Left ventricle myocardium inferior (tissue), 1 donor: ENCODE measurements at places on chromosomes 11 and 22. TPM values are rescaled to one million over a fixed set of nuclear protein-coding genes. Genes with fewer than 3 reads are reported as not detected.

The GNAZ gene
- 2.9 TPM for total RNA-seq

The RFPL2 gene
- 0.08 TPM for total RNA-seq

The RIC3 gene
- total RNA-seq: 12.9 TPM

The MAPK8IP2 gene
- 0.33 TPM for total RNA-seq

The C11orf91 gene
- total RNA-seq: not detected

The RAB3IL1 gene
- total RNA-seq: 9.5 TPM

The KRTAP5-2 gene
- not detected for total RNA-seq

The KCNJ1 gene
- not detected for total RNA-seq

The POU2AF2 gene
- total RNA-seq: not detected

The FAM168A gene
- 28.4 TPM for total RNA-seq

The OR2AG1 gene
- total RNA-seq: not detected

The TRIM6 gene
- total RNA-seq: 0.58 TPM

- no peak for DNase-seq
- H3K27ac ChIP-seq: no peak overlapping the region
- no peak overlapping the region for H3K4me3 ChIP-seq
- H3K27me3 ChIP-seq: no peaks in the 10 kb centered on the region
- H3K36me3 ChIP-seq: peaks cover 67% of the 10 kb centered on the region
These were observed 42.1 kb upstream of the STK33 start for GRCh38 chr11:8636127-8636526.

- peak overlapping the region; percentile 74 for H3K4me3 ChIP-seq
- H3K4me1 ChIP-seq: peaks cover 45% of the 10 kb centered on the region
- DNase-seq: no peak
- H3K27me3 ChIP-seq: no peaks in the 10 kb centered on the region
These were observed 1.7 kb downstream of the NUDT8 start for GRCh38 chr11:67627812-67628624.

GRCh38 chr11:134501406-134502152, 89.5 kb upstream of the B3GAT1 start:
- H3K4me1 ChIP-seq: no peaks in the 10 kb centered on the region
- no peaks in the 10 kb centered on the region for H3K36me3 ChIP-seq
- peaks cover 69% of the 10 kb centered on the region for H3K27me3 ChIP-seq
- no peak overlapping the region for H3K4me3 ChIP-seq
- DNase-seq: no peak

DNA sequence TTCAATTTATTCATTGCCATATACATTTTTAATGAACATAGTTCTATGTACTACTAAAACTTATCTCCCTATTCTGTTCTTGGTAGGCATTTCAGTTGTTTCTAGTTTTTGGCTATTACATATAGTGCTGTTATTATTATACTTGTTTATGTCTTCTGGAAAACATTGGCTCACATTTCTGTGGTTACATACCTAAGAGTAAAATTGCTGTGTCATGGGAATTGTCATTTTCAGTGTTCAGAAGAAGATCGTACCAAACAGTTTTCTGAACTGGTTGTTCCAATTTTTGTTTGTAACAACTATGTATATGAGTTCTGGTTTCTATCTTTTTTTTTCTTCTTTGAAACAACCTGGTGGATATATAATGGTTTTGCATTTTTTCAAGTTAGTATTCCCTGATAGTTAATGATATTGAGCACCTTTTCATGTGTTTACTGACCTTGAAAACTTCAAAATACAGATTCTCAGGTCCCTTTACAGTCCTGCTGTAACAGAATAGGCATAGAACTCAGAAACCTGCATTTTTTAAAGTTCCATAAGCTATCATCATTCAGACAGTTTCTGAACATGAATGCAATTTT, 230.7 kb downstream of the JRKL start:
- no peaks in the 10 kb centered on the region for H3K36me3 ChIP-seq
- no peak overlapping the region for H3K4me3 ChIP-seq
- H3K27me3 ChIP-seq: no peaks in the 10 kb centered on the region
- H3K4me1 ChIP-seq: peaks cover 16% of the 10 kb centered on the region

DNA sequence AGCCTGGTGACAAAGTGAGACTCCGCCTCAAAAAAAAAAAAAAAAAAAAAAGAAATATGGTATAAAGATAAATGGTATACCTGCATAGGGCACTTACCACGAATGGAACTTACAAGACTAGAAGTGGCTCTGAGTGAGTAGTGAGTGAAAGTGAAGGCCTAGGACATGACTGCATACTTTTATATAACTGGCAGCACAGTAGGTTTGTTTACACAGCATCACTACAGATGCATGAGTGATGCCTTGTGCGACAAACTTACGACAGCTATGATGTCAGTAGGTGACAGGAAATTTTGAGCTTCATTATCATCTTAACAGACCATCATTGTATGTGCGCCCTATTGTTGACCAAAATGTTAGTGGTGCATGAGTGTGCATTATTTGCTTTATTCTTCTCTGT, 17.7 kb downstream of the XRCC6 start:
- H3K4me1 ChIP-seq: peaks cover 49% of the 10 kb centered on the region
- no peaks in the 10 kb centered on the region for H3K27me3 ChIP-seq
- H3K27ac ChIP-seq: peak overlapping the region; percentile 73
- H3K4me3 ChIP-seq: no peak overlapping the region
- DNase-seq: no peak
- peaks cover 98% of the 10 kb centered on the region for H3K36me3 ChIP-seq

GRCh38 chr11:78552881-78553280, 21.8 kb downstream of the NARS2 start:
- H3K36me3 ChIP-seq: peaks cover 3% of the 10 kb centered on the region
- no peak overlapping the region for H3K27ac ChIP-seq
- no peak for DNase-seq
- peaks cover 26% of the 10 kb centered on the region for H3K4me1 ChIP-seq
- H3K4me3 ChIP-seq: no peak overlapping the region

GRCh38 chr11:76337923-76338322, 43.0 kb downstream of the THAP12 start:
- no peak overlapping the region for H3K4me3 ChIP-seq
- H3K27me3 ChIP-seq: no peaks in the 10 kb centered on the region
- H3K27ac ChIP-seq: peak overlapping the region; percentile 81

DNA sequence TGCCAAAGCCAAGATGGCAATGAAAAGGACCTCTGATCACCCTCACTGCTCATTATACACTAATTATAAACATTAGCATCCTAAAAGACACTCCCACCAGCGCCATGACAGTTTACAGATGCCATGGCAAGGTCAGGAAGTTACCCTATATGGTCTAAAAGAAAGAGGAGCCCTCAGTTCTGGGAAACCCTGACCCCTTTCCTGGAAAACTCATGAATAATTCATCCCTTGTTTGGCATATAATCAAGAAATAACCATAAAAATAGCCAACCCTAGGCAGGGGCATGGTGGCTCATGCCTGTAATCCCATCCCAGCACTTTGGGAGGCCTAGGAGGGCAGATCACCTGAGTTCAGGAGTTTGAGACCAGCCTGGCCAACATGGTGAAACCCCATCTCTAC, 12.7 kb upstream of the CAPN5 start:
- no peaks in the 10 kb centered on the region for H3K4me1 ChIP-seq
- no peaks in the 10 kb centered on the region for H3K36me3 ChIP-seq
- H3K27ac ChIP-seq: no peak overlapping the region
- H3K27me3 ChIP-seq: no peaks in the 10 kb centered on the region
- H3K4me3 ChIP-seq: no peak overlapping the region
- no peak for DNase-seq

DNA sequence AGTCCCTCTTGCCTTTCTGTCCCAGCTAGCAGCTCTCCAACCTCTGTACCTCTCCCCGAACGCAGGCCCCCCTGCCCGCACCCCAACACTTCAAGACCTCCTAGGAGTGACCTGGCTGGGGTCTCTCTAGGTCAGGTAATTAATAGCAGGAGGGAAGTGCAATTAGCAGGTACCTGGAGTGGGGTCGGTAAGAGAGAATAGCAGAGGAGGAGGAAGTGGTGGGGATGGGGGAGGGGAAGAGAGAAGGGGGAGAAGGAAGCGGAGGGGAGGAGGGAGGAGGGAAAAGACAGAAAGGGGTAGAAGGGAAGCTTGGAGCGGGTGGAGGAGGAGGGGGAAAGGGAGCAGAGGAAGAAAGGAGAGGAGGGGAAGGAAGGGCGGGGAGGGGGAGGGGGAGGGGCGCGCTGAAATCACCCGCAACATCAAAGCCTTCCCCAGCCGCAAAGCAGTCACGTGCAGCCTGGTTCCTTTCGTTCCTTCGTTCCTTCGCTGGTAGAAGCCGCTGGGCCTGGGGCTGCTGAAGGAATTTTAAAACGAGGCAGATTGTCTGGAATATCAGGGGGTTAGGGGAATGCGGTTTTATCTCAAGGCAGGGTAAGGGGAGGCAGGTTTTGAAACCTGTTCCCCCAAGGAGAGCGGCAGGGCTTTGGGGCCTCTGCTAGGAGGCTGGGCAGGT, 29.3 kb upstream of the TCF20 start:
- H3K4me1 ChIP-seq: peaks cover 9% of the 10 kb centered on the region
- H3K27me3 ChIP-seq: peaks cover 43% of the 10 kb centered on the region
- peak; percentile 48 for DNase-seq
- H3K4me3 ChIP-seq: no peak overlapping the region
- H3K36me3 ChIP-seq: no peaks in the 10 kb centered on the region
- no peak overlapping the region for H3K27ac ChIP-seq

GRCh38 chr11:24238771-24239645, 257.8 kb upstream of the LUZP2 start:
- no peak for DNase-seq
- no peaks in the 10 kb centered on the region for H3K4me1 ChIP-seq

- DNase-seq: no peak
- H3K27ac ChIP-seq: no peak overlapping the region
- peaks cover 7% of the 10 kb centered on the region for H3K27me3 ChIP-seq
These were observed 46.9 kb downstream of the PAX6 start for GRCh38 chr11:31764261-31764660.

- peaks cover 18% of the 10 kb centered on the region for H3K27me3 ChIP-seq
- H3K4me1 ChIP-seq: no peaks in the 10 kb centered on the region
- DNase-seq: no peak
- no peak overlapping the region for H3K27ac ChIP-seq
These were observed 25.3 kb downstream of the OTOG start for GRCh38 chr11:17572359-17572690.

DNA sequence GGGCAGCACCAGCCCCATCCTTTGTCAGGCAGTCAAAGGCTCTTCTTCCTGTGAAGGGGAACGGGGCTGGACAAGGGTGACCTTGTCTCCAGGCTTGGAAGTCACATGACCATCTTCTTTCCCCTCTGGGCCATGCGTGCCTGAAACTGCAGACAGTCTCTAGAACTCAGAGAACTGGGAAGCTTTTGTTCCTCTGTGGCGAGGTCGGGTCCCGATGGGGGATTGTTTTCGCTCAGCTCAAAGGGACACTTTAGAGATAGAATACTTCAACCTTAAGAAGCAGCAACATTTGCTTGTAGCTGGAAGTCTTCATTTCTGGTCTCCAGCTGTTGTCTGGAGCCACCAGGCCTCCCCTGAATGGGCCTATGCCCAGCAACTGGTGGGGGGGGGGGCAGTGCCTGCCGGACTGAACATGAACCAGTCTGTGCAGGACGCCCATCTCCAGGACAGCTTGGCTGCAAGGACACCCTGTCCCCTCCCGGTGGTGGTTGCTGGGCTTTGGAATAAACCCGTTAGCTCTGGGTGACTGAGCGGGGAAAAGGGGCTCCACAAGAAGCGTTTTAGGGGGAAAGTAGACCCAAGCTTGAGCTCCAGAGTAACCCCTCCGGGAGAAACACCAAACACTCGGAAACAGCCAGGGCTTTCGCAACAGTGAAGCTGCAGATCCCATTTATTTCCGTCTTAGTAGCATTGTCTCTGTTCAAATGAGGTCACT, 55.7 kb upstream of the EMID1 start:
- H3K27me3 ChIP-seq: no peaks in the 10 kb centered on the region
- peak overlapping the region; percentile 79 for H3K27ac ChIP-seq
- H3K4me3 ChIP-seq: peak overlapping the region; percentile 33
- peaks cover under 1% of the 10 kb centered on the region for H3K36me3 ChIP-seq

DNA sequence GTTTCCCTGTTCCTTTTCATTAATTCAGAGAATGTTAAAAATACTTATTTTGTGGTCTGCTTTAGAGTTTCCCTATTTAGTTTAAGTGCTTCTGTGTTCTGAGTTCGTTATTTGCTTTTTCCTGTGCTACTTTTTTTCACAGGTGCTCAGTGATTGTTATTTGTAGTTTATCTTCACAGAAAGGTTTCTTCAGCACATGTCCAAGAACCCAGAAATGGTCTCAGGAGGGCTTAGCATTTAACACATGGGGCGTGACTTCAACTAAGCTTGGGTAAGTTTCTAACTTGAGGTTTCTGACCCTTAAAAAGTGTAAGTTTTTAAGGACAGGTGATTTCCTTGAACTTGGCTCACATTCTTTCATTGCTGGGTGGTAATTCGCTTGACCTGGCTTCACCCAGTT, 157.3 kb downstream of the AASDHPPT start:
- no peak for DNase-seq
- no peak overlapping the region for H3K4me3 ChIP-seq
- no peak overlapping the region for H3K27ac ChIP-seq
- no peaks in the 10 kb centered on the region for H3K27me3 ChIP-seq
